Activated CD4-positive, CD25-positive, alpha-beta regulatory T cell treated with anti-CD3 and anti-CD28 coated beads, Interleukin-2, amount 50 U/mL, for 72 hours (primary cell): ENCODE measurements at places on chromosomes 2 and 18.

- DNase-seq = no peak
Measured at GRCh38 chr2:212959471-212960117, 191.8 kb downstream of the IKZF2 start.

DNA sequence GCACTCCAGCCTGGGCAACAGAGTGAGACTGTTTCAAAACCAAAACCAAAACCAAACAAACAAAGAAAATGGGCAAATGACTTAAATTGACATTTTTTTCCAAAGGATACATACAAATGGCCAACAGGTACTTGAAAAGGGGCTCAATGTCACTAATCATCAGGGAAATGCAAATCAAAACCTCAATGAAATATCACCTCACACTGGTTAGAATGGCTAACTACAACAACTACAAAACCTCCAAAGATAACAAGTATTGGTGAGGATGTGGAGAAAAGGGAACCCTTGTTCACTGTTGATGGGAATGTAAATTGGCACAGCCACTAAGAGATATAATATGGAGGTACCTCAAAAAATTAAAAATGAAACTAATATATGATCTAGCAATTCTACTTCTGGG, 213.2 kb upstream of the HS6ST1 start:
- DNase-seq = no peak

- DNase-seq = no peak
Measured at GRCh38 chr2:238420878-238421694, 5.6 kb upstream of the ASB1 start.

GRCh38 chr2:189880832-189881492, 96.7 kb downstream of the PMS1 start:
- DNase-seq = no peak

DNA sequence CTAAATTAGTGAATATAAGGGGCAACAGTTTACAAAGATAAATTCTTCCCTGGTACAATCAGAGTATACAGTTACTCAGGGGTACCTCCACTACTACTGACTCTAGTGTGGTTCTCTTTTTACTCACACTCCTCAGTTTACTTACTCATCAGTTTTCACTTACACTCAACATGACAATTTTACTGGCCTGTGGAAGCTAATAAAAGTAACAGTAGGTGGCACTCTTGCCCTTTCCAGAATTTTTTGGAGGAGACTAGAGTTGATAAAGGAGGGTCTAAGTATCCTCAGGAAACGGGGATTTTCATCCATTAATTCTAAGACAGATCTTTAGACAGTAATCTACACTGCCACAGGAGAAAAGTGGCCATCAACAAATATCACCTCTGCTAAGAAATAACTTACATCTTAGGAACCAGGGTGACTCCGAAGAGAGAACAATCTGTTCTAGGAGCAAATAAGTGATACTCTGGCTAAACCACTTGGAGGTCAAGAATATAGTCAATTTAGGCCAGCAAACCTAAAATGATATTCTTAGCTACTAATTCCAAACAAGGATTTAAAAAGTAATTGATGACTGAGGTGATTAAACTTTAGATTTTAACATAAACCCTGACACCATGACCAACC, 61.3 kb downstream of the ATL2 start:
- DNase-seq = no peak

DNA sequence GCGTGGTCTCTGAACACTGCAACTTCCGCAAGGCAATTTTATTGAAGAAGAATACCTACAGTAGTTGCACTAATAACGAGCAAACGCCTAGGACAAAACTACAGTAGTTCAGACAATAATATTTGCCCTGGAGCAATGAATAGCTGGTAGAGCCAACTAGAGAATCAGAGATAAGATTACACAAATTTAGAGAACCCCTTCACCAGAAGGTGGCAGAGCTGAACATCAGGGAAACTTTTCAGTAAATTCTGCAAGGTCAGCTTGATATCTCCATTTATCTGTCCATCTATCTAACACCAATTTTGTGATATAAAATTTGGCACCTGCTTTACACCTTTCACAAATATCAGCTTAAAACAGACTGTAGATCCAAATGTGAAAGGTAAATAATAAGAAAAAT, 43.8 kb downstream of the CDH19 start:
- no peak for DNase-seq

DNA sequence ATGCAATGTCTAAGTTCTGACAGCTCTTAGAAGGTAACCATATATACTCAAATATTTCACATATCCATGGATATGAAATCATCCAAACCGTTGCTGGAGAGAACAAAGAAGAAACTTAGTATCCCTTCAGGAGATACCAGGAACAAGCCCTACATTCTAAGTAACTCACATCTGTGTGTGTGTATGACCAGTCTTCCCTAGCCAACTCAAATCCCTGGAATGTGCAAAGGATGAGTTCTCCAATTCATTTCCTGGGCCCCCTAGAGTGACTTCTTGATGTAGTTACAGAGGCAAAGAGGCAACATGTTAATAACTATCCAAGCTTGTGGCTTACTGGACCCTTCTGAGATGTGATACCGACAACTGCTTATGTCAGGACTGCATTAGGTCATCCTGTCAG, 20.1 kb downstream of the TPGS2 start:
- DNase-seq = no peak

GRCh38 chr18:35513181-35513936, 15.6 kb upstream of the INO80C start:
- DNase-seq = no peak

- no peak for DNase-seq
Measured at GRCh38 chr18:48846423-48846932, 104.3 kb downstream of the SMAD7 start.

DNA sequence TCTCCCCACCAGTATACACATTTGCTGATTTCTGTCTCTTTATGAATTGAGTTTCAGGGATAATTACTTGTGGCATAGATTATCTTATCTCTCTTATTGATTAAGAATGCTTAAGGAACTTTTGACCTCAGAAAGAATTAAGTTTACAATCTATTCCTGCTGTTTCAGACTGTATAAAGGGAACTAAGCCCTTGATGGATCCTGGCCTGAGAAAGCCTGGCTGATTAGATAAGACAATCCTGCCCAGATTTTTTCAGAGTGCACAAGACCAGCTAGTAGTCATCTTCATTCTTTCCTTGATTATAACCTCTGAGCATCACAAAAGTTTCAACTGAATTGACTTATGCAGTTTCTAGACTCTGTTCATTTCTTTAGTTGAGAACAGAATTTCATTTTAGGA, 22.7 kb upstream of the TFPI start:
- no peak for DNase-seq

DNA sequence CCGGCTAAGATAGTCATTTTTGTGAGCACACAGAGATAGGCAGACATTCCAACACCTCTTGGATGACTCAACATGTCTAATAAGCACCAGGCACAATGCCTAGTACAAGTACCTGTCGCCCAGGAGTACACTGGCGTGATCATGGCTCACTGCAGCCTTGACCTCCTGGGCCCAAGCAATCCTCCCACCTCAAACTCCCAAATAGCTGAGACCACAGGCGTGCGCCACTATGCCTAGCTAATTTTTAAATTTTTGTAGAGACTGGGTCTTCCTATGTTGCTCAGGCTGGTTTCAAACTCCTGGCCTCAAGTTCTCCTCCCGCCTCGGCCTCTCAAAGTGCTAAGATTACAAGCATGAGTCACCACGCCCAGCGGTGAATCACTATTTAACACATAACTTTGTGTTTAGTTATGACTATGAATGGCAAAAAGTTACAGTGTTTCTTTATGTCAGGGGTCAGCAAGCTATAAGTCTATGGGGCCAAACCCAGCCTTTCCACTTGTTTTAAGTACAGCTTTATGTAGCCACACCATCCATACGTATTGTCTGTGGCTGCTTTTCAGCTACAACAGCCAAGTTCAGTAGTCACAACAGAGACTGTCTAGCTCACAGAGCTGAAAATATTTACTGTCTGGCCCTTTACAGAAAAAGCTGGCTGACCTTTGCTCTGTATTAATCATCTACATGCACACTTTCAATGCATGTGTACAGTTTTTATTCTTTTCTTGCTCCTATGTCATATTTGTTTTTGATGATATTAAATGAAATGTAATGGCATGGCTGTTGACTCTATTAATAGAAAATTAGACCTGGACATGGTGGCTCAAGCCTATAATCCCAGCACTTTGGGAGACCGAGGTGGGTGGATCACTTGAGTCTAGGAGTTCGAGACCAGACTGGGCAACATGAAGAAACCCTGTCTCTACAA, 18.7 kb downstream of the ORC2 start:
- peak; percentile 59 for DNase-seq

DNA sequence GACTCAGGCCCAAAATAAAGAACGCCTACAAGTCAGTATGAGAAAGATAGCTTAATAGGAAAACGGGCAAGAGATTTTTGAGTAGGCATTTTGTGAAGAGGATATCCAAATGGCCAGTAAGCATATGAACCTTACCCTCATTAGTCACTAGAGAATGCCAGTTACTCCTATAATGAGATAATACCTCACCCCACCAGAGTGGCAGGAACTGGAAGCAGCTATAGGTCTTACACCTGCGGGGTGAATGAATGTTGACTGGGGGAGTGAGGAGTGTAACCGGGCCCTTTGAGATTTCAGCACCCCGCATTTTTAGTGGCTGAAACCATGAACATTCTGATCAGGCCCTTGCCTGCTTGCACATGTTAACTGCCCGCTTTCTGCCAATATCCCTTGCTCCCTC, 7.5 kb upstream of the PTPN2 start:
- DNase-seq = no peak

DNA sequence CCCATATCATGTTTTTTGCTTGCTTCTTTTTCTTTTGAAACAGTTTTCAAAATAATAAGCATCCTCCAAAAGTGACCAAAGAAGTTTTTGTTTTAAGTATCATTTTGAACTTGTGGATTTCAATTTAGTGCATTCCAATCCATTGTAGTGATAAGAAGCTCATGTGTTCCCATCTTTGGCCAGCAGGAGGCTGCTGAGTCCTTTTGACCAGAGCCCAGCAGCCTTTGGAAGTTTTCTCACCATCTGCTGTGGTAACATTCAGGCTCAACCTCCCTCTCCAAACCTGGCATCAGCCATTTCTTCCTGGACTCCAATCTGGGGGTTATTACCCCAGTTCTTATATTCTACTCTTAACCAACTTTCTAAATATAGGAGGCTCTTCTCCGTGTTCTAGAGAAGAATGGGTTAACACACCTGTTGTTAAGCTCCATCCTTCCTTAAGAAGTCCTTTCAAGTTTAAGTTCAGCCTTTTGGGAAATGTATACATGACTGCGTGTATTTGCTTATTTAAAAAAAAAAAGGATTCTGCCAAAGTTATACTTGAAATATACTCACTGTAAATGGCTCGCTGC, 39.0 kb upstream of the MAL start:
- DNase-seq = no peak

- DNase-seq = no peak
Measured at GRCh38 chr2:193670478-193670877, 1475.7 kb upstream of the TMEFF2 start.

DNA sequence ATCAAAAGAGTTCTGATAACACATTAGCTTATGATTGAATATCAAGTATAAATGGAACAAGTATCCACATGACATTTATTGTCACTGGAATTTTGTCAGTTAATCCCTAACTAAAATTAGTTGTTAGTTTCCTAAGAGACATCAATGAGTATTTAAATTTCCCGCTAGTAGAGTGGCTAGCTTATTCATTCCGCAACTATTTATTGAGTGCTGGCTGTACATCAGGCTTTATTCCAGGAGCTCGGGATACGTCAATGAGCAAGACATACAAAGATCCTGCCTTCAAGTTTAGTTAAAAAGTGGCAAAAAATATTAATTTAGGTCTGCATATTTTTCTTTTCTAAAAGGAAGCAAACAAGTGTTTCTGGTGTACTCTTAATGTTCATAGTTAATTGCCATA, 59.3 kb downstream of the PRKRA start:
- no peak for DNase-seq

GRCh38 chr2:236240228-236240990, 23.8 kb downstream of the ASB18 start:
- DNase-seq = no peak

DNA sequence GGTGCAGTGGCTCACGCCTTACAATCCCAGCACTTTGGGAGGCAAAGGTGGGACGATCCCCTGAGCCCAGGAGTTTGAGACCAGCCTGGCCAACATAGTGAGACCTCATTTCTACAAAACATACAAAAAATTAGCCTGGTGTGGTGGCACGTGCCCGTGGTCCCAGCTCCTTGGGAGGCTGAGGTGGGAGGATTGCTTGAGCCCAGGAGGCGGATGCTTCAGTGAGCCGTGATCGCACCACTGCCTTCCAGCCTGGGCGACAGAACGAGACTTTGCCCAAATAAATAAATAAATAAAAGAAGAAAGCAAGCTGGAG, 91.7 kb upstream of the SEC11C start:
- DNase-seq = no peak

DNA sequence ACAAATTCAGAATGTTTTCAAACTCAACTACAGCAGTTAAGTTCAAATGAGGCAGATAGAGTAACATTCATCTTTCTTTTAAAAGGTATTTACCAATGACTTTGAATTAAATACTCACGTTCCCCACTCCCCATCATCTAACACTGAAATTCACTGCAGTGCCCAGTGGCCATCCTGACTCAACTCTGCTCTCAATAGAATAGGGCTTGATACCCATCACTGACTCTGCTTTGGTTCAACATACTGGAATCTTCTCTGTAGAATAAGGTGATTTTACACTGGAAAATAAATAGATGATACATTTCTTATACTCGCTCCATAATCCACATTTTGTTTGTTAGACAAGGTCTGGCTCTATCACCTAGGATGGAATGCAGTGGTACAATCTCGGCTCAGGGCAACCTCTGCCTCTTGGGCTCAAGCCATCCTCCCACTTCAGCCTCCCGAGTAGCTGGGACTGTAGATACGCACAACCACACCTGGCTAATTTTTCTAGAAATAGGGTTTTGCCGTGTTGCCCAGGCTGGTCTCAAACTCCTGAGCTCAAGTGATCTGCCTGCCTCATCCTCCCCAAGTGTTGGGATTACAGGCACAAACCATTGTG, 66.4 kb downstream of the PRPF40A start:
- no peak for DNase-seq

DNA sequence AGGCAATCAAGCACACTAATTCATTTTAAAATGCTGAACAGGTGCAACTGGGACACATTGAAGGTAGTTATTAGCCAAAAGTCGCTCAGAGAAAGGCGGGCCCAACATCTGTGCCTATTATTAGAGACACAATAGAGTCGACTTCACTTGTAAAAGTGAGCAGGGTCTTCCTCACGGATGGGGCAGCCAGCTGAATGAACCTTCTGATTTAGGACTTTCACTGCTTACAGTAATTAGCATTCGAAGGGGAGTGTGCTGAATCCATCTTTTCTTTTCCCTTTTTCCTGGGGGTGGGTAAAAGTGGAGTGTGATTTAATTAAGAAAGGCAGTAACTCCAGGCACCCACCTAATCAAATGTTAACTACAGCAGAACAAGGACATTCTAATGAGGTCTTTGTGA, 677.7 kb downstream of the DCDC2C start:
- DNase-seq = no peak

DNA sequence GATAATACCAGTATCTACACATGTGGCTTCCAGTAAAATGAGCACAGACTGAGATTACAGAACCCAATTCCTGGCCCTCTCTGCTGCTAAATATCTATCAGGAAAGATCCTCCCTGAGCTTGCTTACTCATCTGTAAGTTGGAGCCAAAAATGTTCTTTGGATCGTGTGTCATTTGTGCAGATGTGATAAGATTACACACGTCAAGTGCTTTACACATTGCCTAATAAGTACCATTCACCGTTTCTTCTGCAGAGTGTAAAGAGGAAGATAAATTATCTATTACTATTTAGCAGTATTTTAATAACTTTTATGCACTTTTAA, 23.2 kb upstream of the SLC20A1 start:
- no peak for DNase-seq
